ENCODE measurements at places on chromosomes 5 and 9. TPM values are rescaled to one million over a fixed set of nuclear protein-coding genes. Genes with fewer than 3 reads are reported as not detected.

- no peak for DNase-seq
Measured at GRCh38 chr5:9015260-9015936, 530.5 kb downstream of the SEMA5A start.

DNA sequence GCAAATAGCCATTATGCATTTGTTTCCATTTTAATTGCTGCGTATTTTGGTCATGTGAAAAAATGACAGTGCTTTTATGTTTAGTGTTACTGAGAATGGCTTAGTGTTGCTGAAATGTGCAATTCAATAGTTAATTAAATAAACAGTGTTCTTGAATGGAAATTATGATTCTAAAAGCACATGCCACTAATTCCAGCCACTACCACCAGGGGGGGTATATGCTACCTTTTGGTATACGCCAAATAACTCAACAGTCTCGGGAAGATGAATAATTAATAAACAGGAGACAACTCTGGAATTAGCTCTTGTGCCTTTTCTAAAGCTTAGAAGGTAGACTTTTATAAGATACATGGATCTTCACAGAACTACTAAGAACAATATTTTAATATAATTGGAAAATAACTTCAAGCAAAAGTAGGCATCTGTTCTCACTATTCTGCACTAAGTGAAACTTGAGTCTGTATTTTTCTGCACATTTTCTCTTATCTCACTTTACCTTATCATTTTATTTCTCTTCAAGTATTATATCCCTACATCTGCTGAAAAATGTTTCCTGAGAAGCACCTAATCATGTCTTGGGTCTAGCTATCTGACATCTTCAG is 83.5 kb upstream of the MINAR2 start:
- DNase-seq, result peak; percentile 84

DNA sequence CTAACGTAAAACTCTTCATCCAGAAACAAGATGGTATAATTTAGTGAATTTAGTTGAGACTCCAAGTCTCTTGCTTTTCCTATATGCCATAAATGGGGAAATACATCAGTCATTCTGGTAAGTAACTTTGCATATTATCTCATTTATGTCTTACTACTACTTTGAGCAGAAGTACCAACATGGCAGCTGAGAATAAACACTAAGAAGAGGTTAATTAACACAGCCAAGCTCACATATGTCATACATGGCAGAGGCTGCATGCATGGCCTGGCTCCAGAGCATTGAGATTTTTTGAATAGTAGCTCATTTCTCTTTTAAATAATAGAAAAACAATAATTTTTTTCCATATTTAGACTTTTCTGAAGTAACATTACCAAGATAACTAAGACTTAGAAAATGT is 54.3 kb downstream of the CERT1 start:
- DNase-seq, result no peak

DNA sequence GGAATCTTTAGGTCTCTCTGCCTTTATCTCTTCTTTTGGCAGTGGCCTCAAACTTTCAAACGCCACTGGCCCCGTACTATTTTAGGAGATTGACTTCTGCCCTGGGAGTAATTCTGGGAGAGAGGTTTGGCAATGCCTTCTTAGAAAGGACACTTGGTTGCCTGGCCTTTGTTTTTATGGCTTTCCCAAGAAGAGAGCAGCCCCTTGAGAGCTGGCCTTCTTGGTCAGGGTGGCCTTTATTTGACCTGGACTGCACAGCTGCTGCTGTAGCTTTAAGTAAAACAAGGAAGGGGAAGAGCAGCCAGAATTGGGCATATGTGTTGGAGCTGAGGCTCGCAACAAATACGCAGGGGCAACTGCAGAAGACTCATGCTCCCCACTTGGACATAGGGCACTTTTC is 60.8 kb downstream of the PTPN3 start:
- DNase-seq, result no peak

Gene FOXD1
- 9.1 TPM for polyA plus RNA-seq

DNA sequence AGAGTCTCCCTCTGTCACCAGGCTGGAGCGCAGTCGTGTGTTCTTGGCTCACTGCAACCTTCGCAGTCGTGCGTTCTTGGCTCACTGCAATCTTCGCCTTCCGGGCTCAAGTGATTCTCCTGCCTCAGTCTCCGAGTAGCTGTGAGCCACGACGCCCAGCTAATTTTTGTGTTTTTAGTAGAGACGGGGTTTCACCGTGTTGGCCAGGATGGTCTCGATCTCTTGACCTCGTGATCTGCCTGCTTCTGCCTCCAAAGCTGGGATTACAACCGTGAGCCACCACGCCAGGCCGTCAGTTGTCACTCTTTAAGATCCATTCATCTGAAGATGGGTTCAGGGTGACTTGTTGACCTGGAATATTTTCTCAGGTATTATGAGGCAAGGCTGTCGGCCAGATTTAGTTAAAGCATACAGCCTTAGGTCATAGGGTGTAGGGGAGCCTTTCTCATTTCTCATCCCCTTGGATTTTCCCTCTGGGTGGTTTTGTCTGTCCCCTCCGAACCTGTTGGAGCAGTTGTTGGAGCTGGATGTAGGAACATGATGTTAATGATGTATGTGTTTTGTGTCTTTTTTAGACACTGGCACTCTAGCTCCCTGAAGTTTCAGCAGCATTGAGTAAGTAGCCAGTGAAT is 1.6 kb downstream of the SLC22A5 start:
- no peak for DNase-seq

DNA sequence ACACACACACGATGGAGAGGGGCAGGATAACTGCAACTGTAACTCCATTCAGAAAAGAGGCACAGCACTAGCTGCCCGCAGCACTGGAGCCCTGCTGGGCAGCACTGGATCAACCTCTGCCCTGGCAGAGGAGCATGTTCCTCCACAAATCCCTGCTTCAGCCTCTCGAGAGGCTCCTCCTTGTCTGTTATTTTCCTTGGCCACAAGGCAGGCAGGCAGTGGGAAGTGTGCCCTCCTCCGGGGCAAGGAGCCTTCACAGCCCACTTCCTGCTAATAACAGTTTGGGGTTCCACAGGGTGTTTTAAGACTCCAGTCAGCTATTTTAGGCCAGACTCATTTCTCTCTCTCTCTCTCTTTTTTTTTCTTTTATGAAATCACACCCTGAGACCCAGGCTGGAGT is 11.8 kb downstream of the FXN start:
- DNase-seq, result no peak

- no peak for DNase-seq
Measured at GRCh38 chr5:64646169-64646568, 44.1 kb upstream of the SHISAL2B start.

GRCh38 chr5:66415208-66415607 is 181.0 kb upstream of the MAST4 start:
- no peak for DNase-seq

Gene CHSY3
- polyA plus RNA-seq, result 1.3 TPM

DNA sequence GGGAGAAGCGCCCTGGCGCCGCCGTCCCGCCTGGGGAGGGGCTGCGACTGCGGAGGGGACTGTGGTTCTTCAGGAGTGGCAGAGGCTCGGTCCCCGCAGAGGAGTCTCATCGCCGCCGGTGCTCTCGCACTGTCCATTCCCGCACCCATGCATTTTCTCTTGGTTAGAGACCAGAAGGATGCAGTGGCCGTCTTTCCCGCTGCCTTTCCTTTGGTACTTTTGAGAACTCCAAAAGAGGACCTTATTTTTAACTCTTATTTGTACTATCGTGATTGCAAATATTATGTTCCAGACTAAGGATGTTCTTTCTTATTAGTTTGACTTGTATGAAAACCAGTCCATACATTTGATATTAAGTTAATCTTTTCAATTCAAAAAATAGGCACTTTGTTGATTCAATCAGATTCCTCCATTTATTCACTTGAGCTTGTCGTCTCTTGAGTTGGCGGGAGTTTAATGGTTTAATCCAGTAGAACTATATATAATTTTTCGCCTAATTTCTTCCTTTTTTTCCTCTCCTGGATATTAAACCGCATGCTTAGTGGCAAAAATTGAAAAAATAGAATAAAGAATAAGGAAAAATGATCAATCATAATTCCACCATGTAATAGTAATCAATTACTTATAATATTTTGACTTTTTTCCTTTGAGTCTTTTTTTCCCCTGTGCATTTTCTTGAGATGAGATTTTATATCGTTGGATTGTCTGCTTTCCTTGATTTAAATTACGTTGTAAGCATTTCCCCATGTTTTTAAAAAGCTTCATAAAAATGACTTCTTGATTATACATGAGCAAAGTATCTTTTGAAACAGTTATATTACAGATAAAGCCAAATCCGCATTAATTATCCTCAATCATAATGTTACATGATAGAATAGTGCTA is 861 bp downstream of the ZFYVE16 start:
- DNase-seq, result peak; percentile 70

DNA sequence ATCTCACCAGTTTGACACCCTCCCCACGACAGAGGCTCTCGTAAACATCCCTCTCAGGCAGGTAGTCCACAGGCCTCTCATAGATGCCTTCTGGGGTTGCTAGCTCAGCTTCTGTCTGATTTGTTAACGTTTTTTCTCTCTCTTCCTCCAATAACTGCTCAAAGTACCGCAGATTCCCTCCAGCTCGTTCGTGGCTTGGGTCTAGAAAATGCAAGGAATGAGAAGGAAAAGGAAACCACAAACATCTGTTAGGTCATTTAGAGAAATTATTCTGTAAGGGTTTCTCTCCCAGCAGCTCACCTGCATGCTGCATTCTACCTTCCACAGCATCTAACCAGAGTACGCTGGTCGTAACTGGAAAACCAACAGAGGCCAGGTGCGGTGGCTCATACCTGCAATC is 18.5 kb downstream of the P4HA2 start:
- DNase-seq, result no peak

Gene JAKMIP2
- polyA plus RNA-seq, result 3.4 TPM

GRCh38 chr9:96490534-96491078 is 40.6 kb downstream of the HABP4 start:
- no peak for DNase-seq

DNA sequence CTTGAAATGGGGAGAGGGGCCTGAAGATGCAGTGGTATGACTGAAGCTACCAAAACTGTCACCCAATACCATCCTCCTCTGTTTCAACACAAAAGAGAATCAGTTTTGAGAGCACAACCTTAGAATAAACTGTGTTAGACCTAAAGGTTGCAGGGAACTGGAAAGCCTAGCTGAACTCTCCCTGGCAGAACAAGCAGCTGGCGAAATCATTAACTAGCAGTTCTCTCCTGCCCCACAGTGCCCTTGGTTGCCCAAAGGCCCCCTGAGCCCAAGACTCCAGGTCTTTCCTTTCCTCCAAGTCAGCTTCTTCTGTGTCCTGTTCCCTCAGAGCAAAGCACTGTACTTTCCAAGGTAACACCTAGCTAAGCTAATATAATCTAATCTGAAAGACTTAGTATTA is 135.4 kb upstream of the SLC30A5 start:
- DNase-seq, result no peak

Gene SPATA31E1
- polyA plus RNA-seq, result 25.0 TPM

DNA sequence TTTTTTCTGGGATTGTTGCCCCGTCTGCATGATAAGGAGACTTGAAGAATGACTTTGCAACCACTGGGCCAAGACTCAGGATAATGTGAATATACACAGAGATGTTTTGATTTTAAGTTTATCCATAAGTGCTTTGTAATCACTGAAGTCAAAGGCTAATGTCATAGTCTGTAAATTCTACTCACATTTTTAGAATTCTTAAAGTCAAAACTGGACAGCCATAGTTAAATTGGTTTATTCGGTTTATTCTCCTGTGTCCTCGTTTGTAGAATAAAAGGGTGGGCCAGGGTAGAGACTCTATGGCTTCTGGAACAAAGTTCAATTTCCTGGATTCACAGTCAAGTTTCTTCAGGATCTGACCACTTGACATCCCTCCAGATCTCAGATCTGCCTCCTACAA is 327.7 kb upstream of the TNC start:
- DNase-seq, result no peak

Gene SVEP1
- polyA plus RNA-seq, result 7.9 TPM

DNA sequence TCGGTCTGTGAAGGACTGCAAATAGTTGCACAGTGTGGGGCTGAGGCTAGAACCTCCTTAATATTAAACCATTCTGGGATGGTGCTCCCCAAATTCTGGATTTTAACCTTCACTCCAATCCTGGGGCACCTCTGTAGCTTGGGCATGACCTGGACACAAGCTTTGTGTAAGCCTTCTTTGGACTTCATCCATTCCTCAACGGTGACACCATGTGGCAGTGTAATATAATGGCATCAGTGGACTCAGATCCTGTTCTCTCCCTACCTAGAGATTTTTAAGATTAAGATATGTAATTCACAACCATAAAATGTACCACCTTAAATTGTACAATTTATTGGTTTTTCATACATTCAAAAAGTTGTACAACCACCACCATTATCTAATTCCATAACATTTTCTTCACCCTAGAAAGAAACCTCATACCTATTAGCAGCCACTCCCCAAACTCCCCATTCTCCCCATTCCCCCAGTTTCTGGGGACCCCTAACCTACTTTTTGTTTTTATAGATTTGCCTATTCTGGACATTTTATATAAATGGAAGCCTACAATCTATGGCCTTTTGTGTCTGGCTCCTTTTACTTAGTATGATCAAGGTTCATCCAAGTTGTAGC is 4.8 kb upstream of the PLGRKT start:
- peak; percentile 52 for DNase-seq

GRCh38 chr5:78791501-78792100 is 143.0 kb upstream of the LHFPL2 start:
- DNase-seq, result no peak

Gene FAM78A
- 48.0 TPM for polyA plus RNA-seq

Gene TRMT10B
- polyA plus RNA-seq, result 4.9 TPM

All from testis (tissue), 5 donors.